ENCODE measurements at places on chromosomes 11 and 22.

DNA sequence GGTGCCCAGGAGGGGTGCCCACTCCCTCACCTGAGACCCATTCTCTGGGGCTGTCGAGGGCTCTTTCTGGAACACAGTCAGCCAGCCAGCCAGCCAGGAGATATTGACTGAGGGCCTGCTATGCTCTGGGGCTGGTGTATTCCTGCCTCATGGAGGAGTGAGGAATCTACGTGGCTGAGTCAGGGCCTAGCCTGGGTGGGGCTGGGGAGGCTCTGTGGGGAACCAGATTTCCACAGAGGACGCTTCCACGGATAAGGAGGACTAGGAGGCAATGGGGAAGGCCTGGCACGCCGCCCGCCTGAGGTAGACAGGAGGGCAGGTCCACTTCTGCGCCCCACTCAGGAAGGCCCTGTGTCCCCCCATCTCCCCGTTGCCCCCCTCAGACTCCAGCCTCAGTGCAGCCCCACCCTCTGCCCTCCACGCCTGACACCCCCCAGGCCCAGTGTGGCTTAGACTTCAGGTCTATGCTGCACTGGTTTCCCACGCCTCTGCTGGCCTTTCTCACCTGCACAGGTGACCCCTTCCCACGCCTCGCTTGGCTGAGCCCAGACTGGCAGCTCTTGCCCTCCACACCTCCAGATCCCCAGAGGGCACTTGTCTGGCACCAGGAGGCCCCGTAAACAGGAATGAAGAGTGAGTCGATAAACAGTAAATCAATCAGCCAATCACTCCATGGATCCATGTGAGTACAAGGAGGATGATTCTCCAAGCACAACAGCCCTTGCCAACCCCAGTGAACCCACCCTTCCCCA is 37.5 kb downstream of the MACROD1 start:
- DNase-seq: no peak

DNA sequence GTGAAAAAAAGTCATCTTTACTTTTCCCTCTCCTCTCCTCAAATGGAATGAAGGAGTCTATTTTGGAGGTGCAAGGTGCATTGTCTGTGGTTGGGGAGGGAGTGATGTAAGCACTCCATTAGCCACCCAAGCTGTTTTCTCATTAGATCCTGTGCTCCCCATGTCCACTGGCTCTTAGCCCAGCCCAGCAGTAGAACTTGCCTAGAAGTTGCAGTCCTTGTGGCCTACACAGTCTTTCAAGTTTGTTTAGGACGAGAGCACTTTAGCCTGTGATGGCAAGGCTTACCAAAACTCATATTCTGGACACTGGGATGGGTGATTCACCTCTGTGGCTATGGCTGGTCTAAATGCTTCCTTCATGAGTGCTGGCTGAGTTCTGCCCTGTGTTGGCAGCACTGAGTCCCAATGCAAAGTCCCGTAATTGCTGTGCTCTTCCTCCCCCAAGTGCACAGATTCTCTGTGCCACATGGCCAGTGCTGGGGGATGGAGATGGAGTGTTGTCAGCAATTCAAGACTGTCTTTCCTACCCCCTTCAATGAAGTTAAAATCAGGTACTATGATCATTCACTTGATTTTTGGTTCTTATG is 15.8 kb downstream of the SLC22A25 start:
- DNase-seq: no peak

- DNase-seq: no peak
Measured at GRCh38 chr11:70762810-70763209, 364.5 kb downstream of the CTTN start.

GRCh38 chr11:124898711-124899110 is 1.0 kb upstream of the ROBO4 start:
- DNase-seq: peak; percentile 44

DNA sequence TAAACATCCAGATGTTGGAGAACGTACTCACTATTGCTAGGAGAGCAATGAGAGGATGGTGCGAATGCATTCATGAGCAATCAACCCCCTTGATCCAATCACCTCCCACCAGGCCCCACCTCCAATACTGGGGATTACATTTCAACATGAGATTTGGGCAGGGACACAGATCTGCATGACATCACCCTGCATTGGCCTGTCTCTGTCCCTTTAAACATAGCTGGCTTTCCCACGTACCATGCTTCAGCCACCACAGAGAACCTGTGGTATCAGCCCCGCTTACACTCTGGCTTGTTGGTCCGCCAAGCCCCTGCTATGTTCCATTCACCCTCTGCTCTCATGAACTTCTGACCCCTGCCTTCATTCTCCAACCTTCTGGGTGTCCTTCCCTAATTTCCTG is 157.5 kb upstream of the E2F8 start:
- DNase-seq: no peak

DNA sequence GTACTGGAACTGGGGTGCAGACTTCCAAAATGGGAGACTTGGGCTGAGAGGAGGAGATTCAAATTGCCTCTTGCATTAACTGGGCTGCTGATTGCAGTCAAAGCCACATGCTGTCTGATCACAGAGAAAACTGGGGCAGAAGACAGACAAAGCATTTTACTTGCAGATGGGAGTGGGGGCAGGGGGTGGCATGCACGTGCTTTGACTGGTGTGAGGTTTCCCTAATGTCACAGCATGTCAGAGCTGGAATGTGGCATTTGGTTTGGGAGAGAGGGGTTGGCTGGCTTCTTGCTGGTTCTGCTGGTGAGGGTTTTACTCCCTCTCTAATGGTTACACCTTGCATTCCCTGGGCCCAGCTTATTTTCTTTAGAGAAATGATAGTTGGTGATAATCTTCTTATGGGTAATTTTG is 2.9 kb downstream of the TUB start:
- DNase-seq: no peak

DNA sequence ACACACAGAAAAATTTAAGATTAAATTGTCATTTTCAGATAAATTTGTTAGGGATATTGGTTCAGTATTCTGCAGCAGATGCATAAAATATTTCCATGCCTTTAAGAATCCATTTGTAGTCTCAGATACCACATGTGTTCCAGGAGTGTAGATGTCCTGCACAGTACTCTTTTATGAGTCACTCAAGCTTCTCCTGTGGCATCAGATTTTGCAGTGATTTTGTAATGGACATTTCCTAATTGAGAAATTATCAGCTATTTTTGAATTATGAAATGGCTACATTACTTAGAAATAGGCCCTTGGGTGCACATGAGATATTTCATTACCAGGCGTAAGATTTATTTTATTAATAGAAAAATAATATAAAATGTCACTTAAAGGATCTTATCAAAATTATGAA is 18.9 kb downstream of the MMP3 start:
- DNase-seq: no peak

DNA sequence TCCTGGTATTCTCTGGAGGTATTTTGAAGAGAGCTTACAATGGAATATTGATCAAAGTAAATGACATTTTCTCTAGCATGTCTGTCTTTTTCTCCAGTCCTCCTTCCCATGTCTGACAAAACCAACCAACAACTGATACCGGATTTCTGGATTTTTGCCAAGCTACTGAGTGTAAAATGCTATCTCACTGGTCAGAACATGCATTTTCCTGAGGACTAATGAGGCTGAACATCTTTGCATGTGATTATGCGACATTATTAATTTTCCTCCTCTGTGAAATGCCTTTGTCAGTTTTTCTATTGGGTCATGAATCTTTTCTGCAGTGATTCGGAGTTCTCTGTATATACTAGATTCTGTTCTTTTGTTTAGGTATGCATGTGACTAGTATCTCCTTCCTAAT is 51.4 kb downstream of the CDON start:
- DNase-seq: no peak

DNA sequence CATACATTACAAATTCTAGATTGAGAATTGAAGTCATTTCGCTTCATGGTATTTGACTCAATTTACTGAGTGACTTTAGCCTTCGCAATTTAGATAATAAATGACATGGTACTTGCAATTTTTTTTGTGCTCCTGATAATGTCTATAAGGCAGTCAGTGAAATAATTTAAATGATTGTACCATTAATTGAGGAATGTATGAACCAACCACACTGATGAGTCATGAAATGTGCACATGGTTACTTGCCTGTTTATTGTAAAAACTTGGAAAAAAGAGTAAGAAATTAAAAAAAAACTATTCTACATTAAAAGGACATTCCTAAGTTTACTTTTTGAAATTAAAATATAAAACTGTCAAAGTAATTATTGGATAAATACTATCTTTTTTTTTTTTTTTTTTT is 43.3 kb downstream of the DNAJC24 start:
- no peak for DNase-seq

DNA sequence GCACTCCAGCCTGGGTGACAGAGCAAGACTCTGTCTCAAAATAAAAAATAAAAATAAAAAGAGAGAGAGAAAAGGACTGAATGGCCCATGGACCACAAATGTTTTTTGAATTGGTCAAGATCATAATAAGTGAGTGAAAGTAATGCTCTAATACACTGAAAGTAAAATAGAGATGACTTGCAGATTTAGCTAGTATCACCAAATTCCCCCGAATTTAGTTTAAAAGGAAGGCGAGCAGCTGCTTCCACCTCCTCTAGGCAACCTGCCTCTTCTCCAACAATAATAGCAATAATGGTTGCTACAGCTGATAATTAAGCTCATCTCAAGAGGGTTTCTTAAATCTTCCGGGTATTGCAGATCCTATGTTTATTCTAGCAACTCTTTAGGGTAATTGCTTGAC is 36.8 kb downstream of the CELF1 start:
- DNase-seq: no peak

DNA sequence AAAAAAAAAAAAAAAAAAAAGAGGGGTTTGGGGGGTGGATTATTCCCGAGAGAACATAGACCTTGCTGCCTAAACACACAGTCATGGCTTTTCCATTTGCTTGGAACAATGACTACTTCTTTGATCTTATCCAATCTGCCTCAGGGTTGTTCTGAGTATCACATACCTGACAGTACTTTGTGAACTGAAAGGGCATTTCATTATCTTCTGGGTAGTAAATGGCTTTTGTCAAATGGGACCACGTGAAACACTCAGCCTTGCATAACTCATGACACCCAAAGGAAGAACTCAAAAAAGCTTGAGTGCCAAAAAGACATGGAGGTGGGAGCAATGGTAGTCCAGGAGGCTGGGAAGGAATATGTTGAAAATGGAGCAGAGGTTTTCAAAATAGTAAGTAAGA is 123.2 kb upstream of the BID start:
- DNase-seq: no peak

DNA sequence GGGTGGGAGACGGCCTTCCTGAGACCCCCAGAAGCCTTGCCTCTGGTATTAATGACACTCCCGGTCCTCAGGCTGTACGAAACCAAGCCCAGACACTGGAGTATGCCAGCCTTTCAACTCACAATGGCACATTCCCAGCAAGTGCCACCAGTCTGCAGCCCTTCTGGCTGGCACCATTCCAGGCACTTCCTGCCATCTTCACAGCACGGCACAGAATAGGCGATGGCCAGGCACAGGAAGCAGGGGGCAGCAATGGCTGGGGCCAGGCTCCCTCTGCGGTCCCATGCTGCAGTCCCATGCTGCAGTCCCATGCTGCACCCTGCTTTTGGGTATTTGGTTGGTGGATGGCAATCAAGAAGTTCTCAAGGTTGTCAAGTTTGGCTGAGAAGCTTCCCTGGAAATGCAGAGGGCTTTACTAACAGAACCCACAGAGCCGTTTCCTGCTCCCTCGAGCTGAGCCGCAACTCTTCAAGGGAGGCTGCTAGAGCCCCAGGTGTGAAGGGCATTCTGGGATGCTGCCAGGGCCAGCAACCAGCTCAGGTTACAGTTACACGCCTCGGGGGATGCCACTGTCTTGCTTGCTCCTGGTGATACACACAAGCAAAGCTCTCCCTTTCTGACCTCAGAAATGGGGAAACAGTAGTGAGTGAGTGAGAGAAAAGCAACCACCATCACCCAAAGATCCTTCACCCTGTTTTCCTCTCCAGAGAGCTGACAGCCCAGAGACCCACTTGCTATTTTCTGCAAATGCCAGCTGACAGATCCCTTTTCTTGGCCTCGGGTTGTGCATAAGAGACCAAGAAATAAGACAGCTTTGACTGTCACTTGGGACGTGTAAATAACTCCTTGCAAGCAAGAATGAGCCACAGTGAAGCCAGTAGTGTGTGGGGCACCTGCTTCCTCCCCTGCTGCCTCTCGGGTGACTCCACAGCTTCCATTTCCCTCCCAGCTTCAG is 23.9 kb downstream of the LRFN4 start:
- no peak for DNase-seq

- no peak for DNase-seq
Measured at GRCh38 chr22:26756675-26757293, 99.4 kb downstream of the MIAT start.

GRCh38 chr11:19605520-19606371 is 106.9 kb upstream of the NAV2 start:
- no peak for DNase-seq

GRCh38 chr22:35359380-35360065 is 21.4 kb upstream of the HMOX1 start:
- no peak for DNase-seq

- no peak for DNase-seq
Measured at GRCh38 chr11:3201677-3202181, 16.9 kb downstream of the MRGPRG start.

GRCh38 chr11:61650781-61651571 is 29.2 kb upstream of the DAGLA start:
- DNase-seq: no peak

GRCh38 chr11:114178656-114179055 is 117.5 kb upstream of the NNMT start:
- DNase-seq: no peak

- DNase-seq: no peak
Measured at GRCh38 chr22:22129387-22129786, 115.2 kb upstream of the VPREB1 start.

GRCh38 chr22:20945578-20945934 is 21.5 kb upstream of the AIFM3 start:
- DNase-seq: no peak

- no peak for DNase-seq
Measured at GRCh38 chr22:48688366-48688765, 1139.3 kb downstream of the BRD1 start.

DNA sequence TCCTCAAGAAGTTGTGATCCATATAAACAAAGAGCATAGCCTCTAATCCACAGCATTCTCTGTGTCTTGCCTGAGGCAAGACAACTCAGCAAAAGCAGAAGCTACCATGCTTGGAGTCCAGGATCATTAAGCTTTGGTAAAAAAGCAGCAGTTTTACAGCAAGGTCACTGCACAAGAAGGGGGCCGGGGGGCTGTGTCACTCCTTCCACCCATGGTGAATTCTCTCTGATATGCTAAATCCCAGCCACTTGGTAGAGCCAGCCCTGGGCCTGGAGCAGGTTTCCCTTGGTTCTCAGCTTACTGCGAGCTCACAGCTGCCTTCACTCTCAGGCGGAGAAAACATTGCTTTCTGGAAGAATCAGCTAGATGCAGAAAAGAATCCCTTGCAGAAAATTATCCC is 144.7 kb downstream of the TENM4 start:
- no peak for DNase-seq

GRCh38 chr11:27218421-27219038 is 144.5 kb downstream of the CCDC34 start:
- DNase-seq: no peak

DNA sequence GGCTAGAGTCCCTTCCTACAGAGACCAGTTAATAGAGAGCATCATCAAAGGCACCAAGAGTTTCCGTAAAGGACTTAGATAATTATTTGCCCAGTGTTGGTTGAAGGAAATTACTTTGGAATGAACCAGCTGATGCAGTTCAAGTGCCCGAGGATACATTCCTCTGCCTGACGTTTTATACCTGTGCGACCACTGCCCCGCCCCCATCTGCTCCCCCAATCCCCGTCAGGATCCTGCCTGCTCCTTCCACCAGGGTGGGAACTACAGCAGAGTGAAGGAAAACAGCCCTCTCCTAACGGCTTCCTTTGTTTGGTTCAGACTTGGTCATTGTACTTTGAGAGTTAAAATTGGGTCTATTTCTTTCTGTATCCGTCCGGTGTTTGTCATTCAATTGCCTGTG is 761.5 kb downstream of the NTM start:
- no peak for DNase-seq
